Prostate gland (tissue), 2 donors: ENCODE measurements at places on chromosomes 1 and 21. TPM values are rescaled to one million over a fixed set of nuclear protein-coding genes. Genes with fewer than 3 reads are reported as not detected.

Gene TRIM63
- total RNA-seq: 0.68 TPM

Gene LAPTM5
- total RNA-seq: 39.1 TPM

Gene OR14K1
- total RNA-seq: 0.91 TPM

Gene KCNC4
- total RNA-seq: 23.9 TPM

Gene NR0B2
- not detected for total RNA-seq

Gene CENPS
- total RNA-seq: 21.8 TPM

Gene NR5A2
- total RNA-seq: 2.7 TPM

Gene CRYBG2
- 4.8 TPM for total RNA-seq

Gene AZIN2
- 5.6 TPM for total RNA-seq

Gene SV2A
- 2.1 TPM for total RNA-seq

Gene KRTAP10-9
- not detected for total RNA-seq

Gene VPS45
- 29.6 TPM for total RNA-seq

Gene DIO1
- not detected for total RNA-seq

Gene TNFAIP8L2
- 2.1 TPM for total RNA-seq

Gene KLF17
- 0.80 TPM for total RNA-seq

Gene PTPN22
- total RNA-seq: 1.1 TPM

Gene TFF2
- total RNA-seq: not detected

Gene KPRP
- not detected for total RNA-seq

Gene ALX3
- not detected for total RNA-seq

Gene NADK
- total RNA-seq: 64.5 TPM

Gene RHOU
- 75.9 TPM for total RNA-seq

Gene THEM5
- not detected for total RNA-seq

Gene NHLH1
- not detected for total RNA-seq

Gene IFFO2
- 13.6 TPM for total RNA-seq

Gene EPHX1
- 232 TPM for total RNA-seq

Gene AHDC1
- total RNA-seq: 83.7 TPM

Gene TMPRSS15
- not detected for total RNA-seq

Gene TNFRSF9
- not detected for total RNA-seq

Gene ACTL8
- not detected for total RNA-seq

Gene TENT5C
- 28.7 TPM for total RNA-seq

Gene OR2L8
- total RNA-seq: 2.4 TPM

Gene MX2
- 4.9 TPM for total RNA-seq

Gene ADAMTSL4
- total RNA-seq: 9.7 TPM

Gene VCAM1
- 9.3 TPM for total RNA-seq

Gene ST6GALNAC3
- total RNA-seq: 0.41 TPM

Gene ARHGEF11
- 92.6 TPM for total RNA-seq

Gene VWA1
- total RNA-seq: 191 TPM

Gene PTPRF
- 292 TPM for total RNA-seq

Gene C1orf115
- 79.4 TPM for total RNA-seq

Gene FMO4
- total RNA-seq: 6.7 TPM

Gene C1QB
- 151 TPM for total RNA-seq

Gene CACNA1S
- total RNA-seq: 0.55 TPM

Gene STX12
- total RNA-seq: 64.9 TPM

Gene CASZ1
- total RNA-seq: 90.9 TPM

Gene OPRD1
- total RNA-seq: 0.34 TPM
